ENCODE measurements at places on chromosomes 4 and X. TPM values are rescaled to one million over a fixed set of nuclear protein-coding genes. Genes with fewer than 3 reads are reported as not detected.

STATH gene
- total RNA-seq = 0.90 TPM

FATE1 gene
- total RNA-seq = 0.29 TPM

DDIT4L gene
- total RNA-seq = 5.7 TPM

DGAT2L6 gene
- total RNA-seq = not detected

ZMAT1 gene
- 4.7 TPM for total RNA-seq

TEX13C gene
- not detected for total RNA-seq

GLRA3 gene
- total RNA-seq = 0.60 TPM
